ENCODE measurements at places on chromosomes 6 and 20. TPM values are rescaled to one million over a fixed set of nuclear protein-coding genes. Genes with fewer than 3 reads are reported as not detected.

GRCh38 chr6:163391985-163392384 is 22.5 kb upstream of the QKI start:
- no peaks in the 10 kb centered on the region for H3K4me1 ChIP-seq
- H3K27ac ChIP-seq: no peak overlapping the region
- H3K27me3 ChIP-seq: no peaks in the 10 kb centered on the region
- H3K4me3 ChIP-seq: no peak overlapping the region

The ADGB gene
- not detected for polyA plus RNA-seq

GRCh38 chr6:110180228-110181008 is at the start of gene CDC40:
Gene CDC40 (plus strand): TSS chr6:110180427. CDS start chr6:110180445, 18 bp downstream.
- H3K4me1 ChIP-seq: peaks cover 36% of the 10 kb centered on the region
- peaks cover 13% of the 10 kb centered on the region for H3K27me3 ChIP-seq
- DNase-seq: peak; percentile 81
- peak within 1 kb of the TSS; percentile 75 for H3K4me3 ChIP-seq

GRCh38 chr20:46083101-46083500 is 6.7 kb downstream of the NCOA5 start:
- no peaks in the 10 kb centered on the region for H3K27me3 ChIP-seq
- peaks cover 85% of the 10 kb centered on the region for H3K4me1 ChIP-seq
- H3K4me3 ChIP-seq: no peak overlapping the region
- DNase-seq: no peak
- H3K27ac ChIP-seq: no peak overlapping the region

DNA sequence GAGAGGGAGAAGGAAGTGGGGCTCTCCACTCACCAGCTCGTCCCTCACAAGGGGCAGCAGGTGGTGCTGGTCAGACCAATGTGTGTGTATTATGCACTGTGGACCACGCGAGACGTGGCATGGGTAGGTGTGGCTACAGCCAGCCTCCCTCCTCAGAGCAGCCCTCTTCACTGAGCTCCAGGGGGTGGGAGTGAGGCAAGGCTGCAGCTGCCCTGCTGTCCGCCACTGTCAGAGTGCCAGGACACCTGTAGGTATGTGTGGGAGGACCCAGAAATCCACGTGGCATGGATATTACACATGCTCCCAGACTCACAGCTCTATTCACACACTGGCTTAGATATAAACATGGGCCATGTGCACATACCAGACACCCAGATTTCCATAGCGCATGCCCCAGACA is 90.3 kb downstream of the VEGFA start:
- H3K4me3 ChIP-seq: no peak overlapping the region
- no peaks in the 10 kb centered on the region for H3K4me1 ChIP-seq
- H3K27me3 ChIP-seq: no peaks in the 10 kb centered on the region

The ESR1 gene
- polyA plus RNA-seq: 0.92 TPM

Data from psoas muscle (tissue), 8 donors.